ENCODE measurements at places on chromosomes 3 and 15.

DNA sequence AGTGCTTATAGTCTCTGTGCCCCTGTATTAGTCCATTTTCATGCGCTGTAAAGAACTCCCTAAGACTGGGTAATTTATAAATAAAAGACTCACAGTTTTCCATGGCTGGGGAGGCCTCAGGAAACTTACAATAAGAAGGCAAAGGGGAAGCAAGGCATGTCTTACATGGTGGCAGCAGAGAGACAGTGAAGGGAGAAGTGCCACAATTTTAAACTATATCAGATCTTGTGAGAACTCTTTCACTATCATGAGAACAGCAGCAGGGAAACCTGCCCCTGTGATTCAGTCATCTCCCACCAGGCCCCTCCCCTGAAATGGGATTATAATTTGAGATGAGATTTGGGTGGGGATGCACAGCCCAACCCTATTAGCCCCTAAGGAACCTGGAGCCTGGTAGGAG lies 243.2 kb downstream of the EDEM1 start:
- DNase-seq = no peak

DNA sequence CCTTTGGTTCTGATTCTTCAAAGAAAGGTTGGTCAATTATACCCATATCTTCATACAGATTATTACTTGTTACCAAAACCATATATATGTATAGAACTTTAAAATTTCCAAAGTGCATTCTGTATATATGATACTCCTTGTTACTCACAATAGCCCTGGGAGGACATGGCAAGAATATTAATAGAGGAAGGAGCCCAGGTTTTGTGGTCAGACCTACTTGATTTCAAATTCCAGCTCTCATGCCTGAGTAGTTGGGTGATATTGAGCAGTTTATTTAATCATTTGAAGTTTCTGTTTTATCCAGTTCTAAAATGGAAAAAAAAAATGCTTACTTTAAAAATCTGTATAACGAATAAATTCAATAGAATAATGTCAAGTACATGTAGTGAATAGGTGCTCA lies 2.5 kb downstream of the IL1RAP start:
- DNase-seq = no peak

GRCh38 chr15:101808201-101808600 lies 3.8 kb upstream of the OR4F15 start:
- peak; percentile 71 for DNase-seq

GRCh38 chr15:48865370-48866079 lies 12.4 kb upstream of the EID1 start:
- DNase-seq = no peak

DNA sequence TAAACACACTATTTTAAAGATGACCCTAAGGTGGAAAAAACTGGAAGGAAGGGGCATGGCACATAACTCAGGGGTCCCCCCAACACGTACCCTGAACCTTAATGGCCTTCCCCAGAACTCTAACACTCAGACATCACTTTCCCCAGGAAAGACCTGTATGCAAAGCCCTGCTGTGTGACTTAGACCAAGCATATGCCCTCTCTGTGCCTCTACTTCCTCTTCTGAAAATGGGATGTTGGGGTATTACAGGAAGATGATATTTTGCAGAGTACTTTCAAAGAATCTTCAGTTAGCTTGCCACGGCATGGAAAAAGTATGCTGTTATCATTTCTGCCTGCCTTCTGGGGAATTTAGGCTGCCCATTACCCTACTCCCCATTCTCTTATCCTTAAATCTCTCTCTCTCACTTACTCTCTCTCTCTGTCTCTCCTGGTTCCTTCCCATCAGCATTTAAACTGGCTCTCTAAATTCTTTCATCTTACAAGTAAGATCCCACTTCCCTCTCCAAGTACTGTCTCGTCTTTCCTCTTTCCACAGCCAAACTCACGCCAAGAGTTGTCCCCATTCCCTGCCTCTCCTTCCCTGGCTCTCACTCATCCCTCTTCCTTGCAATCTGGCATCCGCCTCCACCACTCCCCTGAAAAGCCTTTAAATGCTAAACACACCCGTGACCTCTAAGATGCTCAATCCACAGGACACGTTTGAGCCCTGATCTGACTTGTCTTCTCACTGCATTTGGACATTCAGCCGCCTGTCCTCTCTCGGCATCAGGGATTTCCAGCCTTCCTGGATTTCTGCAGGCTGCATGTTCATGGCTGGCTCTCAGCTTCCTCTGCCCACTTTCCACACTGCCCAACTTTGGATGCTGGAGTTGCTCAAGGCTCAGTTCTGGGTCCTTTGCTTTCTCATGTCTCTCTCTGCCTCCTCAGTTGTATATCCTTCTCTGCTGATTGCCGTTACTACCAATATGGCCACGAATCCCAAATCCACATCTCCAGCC lies 7.5 kb upstream of the INSYN1 start:
- no peak for DNase-seq

DNA sequence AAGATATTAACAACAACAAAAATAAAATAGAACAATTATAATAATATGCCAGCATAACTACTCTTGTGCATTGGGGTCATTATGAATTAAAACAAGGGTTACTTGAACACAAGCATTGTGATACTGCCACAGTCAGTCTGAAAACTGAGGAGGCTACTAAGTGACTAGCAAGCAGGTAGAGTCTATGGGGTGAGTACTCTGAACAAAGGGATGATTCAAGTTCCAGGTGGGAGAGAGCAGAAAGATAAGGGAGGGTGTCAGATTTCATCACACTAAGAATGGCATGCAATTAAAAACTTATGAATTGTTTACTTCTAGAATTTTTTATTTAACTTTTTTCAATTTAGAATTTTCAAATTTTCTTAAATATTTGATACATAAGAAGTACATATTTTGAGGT lies 754.4 kb upstream of the GOLIM4 start:
- no peak for DNase-seq

GRCh38 chr3:168865022-168865551 lies 769.4 kb upstream of the GOLIM4 start:
- no peak for DNase-seq

DNA sequence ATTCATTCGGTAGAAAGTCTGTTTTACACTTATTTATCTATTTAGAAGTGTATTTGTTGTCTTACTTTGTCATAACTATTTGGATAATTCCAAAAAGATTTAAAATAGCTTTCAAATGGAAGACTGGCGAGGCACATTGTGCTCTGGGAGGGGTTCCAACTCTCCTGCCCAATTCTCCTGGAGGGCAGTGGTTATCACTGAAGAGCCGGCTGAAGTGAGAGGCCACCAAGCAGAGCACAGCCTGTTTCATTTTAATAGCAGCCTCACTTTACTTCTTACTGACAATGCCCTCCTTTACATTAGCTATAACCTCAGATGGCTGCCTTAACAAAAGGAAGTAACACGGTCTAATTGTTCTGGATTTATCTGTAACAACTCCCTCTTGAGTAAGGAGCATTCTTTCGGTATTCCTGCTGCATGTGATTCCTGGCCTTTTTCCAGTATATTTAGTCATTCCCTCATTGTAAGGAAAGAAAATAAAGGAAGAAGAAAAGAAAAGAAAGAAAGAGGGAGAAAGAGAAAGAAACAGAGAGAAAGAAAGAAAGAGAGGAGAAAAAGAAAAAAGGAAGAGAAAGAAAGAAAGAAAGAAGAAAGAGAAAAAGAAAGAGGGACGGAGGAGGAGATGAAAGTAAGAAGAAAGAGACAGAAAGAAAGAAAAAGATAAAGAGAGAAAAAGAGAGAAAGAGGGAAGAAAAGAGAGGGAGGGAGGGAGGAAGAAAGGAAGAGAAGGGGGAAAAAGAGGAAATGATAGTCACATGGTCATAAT lies 339.8 kb upstream of the WNT5A start:
- peak; percentile 53 for DNase-seq

DNA sequence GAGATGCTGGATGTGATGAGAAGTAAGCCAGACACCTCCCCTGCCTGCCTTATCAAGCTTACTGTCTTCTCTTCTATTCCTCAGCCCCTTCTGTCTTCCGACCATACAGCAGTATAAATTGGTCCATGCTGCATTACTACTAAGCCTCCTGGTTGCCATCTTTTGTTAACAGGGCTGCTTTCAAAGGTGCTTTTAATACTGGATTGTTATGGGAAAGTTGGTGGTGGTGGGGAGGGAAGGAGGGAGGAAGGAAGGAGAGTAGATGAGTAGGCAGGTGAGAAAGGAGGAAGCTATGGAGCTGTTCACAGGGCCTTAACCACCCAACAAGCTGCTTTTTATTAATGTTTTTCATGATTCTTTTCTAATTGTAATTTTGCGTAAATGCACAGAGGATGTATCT lies 114.9 kb downstream of the SLC25A26 start:
- DNase-seq = no peak

- DNase-seq = no peak
These were observed 28.0 kb upstream of the SLCO2A1 start for GRCh38 chr3:134057654-134058110.

- DNase-seq = no peak
These were observed 70.2 kb downstream of the TLE3 start for GRCh38 chr15:70027518-70027917.

DNA sequence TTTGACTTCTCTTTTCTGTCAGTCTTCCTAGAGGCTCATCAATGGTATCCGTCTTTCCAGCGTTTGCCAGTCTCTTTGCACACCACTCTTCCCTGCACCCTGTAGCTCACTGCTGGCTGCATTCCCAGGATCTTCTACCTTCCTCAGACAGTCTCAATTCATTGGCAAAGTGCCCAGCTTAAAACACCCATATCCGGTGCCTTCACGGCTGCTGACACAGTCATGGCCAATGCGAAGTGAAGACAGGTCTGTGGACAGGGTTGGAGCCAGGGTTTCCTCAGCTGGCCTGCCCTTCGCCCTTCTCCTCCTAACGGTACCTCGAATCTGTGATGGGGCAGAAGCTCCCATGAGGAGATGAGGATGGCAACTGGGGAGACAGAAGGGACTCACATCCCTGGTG lies 36.1 kb downstream of the PTH1R start:
- DNase-seq = peak; percentile 59

GRCh38 chr15:60858511-60859070 lies 370.5 kb downstream of the RORA start:
- no peak for DNase-seq

- peak; percentile 18 for DNase-seq
These were observed 124.3 kb downstream of the LRIG1 start for GRCh38 chr3:66376568-66376967.

GRCh38 chr3:10309736-10310135 lies 11.2 kb downstream of the SEC13 start:
- DNase-seq = no peak

DNA sequence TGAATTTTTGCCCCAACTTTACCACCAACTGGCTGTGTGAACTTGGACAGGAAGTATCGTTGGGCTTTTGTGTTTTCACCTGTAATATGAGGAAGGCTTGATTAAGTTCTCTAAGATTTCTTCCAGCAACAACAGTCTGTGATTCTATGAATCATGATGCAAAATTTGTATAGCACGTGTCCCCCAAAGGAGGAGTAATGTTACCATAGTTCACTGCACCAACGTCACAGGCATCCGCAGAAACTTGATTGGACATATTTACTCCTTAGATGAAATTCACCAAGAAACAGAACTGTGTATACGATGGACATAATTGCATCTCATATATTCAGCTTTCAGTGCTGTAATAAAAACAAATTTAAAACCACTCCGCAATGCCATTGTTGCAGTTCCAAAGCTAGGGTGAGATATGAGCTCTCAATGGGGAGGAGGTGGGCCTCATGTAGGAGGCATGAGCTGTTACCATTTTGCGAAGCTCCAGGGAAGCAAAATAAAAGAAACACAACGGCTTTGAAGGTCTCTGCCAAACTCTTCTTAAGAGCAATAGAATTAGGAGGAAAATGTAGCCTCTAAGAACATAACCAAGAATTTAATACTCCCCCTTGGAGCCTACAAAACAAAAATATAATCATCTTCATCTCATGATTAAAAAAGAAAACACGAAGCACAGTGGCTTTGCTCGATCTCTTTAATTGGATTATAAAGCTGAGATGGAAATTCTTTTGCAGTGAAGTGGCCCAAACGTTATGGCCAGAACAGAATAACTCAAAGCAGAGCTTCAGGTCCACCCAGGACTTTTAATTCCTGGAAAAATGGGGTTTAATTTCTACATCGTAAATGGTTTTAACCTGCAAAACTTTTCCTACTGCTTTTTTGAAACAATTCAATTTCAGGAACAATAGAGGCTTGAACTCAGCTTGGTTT lies 80.7 kb downstream of the CHST2 start:
- no peak for DNase-seq

DNA sequence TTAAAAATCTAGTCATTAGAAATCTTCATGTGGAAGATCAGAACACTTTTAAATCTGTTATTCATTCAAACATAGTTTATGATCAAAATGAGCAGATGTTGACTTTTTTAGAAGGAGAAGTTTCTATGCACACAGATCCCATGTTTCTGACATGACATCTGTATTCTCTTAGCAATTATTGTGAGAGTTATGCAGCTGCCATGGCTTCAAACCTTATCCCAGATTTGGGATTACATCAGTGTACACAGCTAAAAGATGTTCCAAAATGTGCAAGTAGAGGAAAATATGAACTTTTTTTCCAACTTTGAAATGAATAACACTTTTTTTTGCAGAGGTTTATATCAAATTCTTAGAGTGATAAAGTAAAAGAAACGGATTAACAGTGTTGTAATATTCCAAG lies 1166.9 kb downstream of the ZPLD1 start:
- DNase-seq = no peak

DNA sequence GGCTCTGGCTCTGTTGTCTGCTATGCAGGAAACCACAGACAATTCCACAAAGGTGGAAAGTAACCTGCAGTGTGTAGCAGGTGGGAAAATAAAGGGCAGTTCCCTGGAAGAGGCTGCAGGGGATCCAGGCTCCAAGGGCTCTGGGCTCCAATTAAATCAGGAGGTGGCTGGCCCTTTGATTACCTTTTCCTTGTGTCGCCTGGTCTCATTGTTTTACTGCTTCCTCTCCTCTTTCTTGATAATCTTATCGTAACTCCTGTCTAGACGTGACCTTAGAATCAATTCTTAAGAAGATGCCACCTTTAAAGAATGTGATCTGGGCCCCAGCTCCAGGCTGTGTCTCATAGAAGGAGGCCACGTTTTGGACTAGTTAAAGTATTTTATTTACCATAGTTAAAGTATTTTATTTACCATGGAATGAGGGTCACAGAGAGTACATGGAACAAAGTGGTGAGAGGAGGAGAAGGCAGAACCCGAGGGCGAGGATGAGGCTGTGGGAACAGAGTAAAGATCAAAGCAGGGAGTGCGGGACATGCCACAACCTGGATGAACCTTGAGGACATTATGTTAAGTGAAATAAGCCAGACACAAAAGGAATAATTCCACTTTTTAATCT lies 237.5 kb upstream of the STT3B start:
- DNase-seq = no peak

- no peak for DNase-seq
These were observed 26.4 kb upstream of the KLF13 start for GRCh38 chr15:31300208-31300661.

GRCh38 chr3:131807822-131808221 lies 227.0 kb downstream of the CPNE4 start:
- DNase-seq = no peak

DNA sequence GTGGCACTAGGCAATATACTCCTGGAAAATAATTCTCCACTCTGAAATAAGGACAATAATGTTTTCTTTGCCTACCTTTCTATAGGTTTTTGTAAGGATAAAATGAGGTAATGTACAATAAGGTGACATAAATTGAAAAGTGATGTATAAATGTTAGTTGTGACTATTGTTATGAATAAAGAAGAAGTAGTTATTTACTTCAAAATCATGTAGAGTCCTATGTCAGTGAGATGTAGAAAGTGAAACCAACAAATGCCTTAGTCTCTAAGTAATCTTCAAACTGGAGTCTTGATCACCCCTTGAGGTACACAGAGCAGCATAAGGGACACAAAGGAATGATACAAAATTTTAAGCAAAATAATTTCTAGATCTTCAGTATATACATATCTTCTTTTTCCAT lies 60.3 kb upstream of the TP63 start:
- DNase-seq = no peak

Measured in epithelial cell of proximal tubule (primary cell).